ENCODE measurements at places on chromosomes 12 and 14. TPM values are rescaled to one million over a fixed set of nuclear protein-coding genes. Genes with fewer than 3 reads are reported as not detected.

The TESPA1 gene
- not detected for total RNA-seq

The KCNJ8 gene
- 0.20 TPM for total RNA-seq

The MIP gene
- total RNA-seq: not detected

The GALNT6 gene
- 0.10 TPM for total RNA-seq

The TMEM233 gene
- 5.6 TPM for total RNA-seq

The ITGA7 gene
- total RNA-seq: 27.1 TPM

The WNT5B gene
- total RNA-seq: 51.8 TPM

The SPX gene
- total RNA-seq: 3.5 TPM

The SIX6 gene
- not detected for total RNA-seq

The CD27 gene
- 0.15 TPM for total RNA-seq

The BAZ1A gene
- total RNA-seq: 60.8 TPM

The NPFF gene
- 0.43 TPM for total RNA-seq

The MYL2 gene
- 1.1 TPM for total RNA-seq

The MIPOL1 gene
- 10.6 TPM for total RNA-seq

The KRT82 gene
- not detected for total RNA-seq

The GRIP1 gene
- total RNA-seq: 8.2 TPM

The SNX6 gene
- total RNA-seq: 95.3 TPM

The GNB3 gene
- total RNA-seq: 2.2 TPM

The TSPAN8 gene
- 0.47 TPM for total RNA-seq

The RAD9B gene
- 1.1 TPM for total RNA-seq

The HOXC12 gene
- total RNA-seq: not detected
